Activated CD4-positive, alpha-beta T cell treated with anti-CD3 and anti-CD28 coated beads for 24 hours (primary cell): ENCODE measurements at places on chromosomes 11 and 22.

GRCh38 chr11:65432686-65433582, 10.3 kb downstream of the NEAT1 start:
- DNase-seq = no peak

GRCh38 chr11:69297787-69298266, 3.9 kb downstream of the MYEOV start:
- DNase-seq = no peak

DNA sequence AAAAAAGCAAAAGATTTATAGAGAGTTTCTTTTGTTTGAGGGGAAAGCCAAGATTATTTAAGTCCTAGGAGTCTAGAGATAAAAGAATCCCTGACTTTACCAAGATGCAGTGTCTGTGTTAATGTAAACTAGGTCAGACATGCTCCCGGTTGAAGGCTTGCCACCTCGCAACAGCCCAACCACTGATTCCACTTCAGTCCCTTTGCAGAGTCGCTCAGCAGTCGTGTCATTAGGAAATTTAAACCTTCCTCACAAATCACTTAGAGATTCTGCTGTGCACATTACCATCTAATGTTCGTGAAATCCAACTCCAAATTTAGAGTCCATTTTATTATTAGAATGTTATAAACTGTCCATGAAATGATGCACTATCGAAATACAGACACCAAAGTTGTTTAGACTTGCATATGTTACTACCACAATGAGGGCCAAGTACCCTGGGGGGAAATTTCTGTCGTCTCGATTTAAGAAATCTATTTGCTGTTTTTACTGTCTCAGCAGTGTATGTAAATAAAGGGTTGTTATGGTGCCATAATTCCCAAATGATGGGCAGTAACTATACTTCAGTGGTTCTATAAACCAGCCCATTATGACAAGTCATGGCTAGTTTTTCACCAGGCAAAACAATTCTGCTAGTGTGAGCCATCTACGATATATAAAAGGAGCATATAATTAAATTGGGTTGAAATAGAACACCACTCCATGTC, 101.4 kb upstream of the MTNR1B start:
- no peak for DNase-seq

DNA sequence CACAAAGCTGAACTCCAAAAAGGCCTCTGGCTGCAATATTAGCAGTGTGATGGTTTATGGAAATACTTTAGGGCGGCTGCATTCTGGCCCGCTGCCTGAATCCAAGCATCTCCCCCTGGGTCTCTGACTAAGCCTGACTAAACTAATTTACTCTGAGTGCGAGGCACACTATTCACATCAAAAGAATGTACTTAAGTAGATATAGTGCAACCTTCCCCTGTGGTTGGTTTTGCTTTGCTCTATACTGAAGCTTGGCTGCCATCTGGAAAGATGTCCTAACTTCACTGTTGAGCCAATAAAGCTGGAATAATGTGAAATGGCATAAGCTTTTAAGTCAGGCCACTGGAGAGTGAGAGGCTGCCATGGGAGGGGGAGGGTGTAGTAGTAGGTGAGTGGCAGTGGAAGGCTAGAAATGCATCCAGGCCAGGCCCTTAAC, 321.6 kb downstream of the AASDHPPT start:
- DNase-seq = no peak

GRCh38 chr11:66562907-66563583, 5.4 kb downstream of the CTSF start:
- no peak for DNase-seq

GRCh38 chr11:97158243-97158642, 768.4 kb downstream of the JRKL start:
- no peak for DNase-seq

DNA sequence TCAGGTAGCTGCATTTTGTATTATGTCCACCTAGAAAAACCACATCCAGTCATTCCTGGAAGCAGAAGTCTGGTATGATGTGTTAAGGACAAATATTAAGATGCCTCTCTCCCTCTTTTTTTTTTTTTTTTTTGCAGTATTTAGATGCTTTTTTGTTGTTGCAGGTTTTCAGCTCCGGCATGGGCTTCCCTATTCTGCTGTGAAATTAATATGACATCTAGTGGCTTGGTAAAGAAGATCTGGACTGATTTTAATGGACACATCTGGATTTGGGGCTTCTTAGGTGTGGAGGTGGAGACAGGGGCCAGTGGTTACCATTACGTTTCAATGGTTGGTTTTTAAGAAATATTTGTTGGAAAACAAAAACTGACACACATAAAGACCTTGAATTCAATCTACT, 47.5 kb upstream of the RASSF10 start:
- no peak for DNase-seq

DNA sequence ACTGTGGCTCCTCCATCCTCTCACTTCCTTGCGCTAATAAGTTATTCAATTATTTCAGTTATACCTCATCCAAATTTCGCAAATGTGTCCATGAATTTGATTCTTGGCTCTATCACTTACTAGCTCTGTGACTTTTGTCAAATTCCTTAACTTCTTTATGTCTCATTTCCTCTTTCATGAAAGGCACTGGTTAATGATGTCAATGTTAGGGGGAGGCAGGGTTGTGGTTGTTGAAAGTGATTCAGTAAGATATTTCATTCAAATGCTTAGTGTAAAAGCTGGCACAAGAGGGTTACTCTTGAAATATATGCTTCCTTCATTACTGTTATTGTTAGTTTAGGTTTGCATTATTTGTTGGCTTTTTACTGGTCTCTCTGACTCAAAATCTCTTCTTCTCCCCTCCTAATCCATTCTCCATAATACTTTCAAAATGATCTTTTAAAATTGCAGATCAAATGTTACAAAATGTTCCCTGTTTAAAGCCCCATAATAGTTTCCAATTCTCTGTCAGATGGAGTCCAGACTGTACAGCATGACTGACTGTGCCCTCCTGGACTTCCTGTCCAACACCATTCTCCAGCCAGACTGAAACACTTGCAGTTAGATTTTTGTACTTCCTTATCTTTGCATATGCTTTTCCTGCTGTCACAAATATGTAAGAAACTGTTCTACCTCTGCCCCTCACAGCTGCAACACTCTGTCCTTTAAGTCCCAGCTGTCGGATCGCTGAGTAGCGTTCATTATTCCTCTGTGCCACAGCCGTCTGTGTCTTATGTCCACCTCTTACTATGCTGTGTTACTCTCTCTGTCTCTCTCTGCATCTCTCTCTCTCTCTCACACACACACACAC, 510.6 kb upstream of the RAG2 start:
- DNase-seq = no peak

DNA sequence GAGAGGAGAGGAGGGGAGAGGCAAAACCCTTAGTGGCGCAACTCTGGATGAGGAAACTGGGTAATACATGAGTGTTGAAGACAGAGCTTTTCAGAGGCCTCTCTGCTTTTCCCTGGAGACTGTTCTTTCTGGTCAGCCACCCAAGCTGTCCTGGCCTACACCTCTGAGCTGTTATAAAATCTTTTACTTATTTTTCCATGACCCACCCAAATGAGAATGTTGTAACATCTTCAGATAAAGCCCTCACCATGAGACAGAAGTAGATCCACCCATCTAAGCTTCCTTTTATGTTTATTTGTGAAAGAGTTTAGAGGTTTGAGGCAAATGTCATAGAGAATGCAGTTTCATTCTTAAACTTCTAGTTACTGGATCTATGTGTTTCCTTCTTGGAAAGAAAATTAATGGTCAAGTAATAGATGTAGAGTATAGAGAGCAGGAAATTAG, 20.3 kb upstream of the APLP2 start:
- DNase-seq = no peak

DNA sequence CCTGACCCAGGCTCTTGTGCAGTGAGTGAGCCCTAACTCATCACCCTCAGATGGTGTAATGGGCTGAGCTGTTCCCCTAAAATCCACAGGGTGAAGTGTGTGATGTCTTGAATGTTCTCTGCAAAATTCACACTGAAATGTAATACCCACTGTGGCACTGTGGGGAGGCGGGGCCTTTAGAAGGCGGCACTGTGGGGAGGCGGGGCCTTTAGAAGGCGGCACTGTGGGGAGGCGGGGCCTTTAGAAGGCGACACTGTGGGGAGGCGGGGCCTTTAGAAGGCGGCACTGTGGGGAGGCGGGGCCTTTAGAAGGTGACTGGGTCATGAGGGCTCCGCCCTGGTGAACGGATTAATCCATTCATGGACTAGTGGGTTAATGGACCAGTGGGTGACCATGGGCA, 33.0 kb downstream of the CHID1 start:
- no peak for DNase-seq

GRCh38 chr11:29321293-29322132, 695.3 kb downstream of the KCNA4 start:
- DNase-seq = no peak

DNA sequence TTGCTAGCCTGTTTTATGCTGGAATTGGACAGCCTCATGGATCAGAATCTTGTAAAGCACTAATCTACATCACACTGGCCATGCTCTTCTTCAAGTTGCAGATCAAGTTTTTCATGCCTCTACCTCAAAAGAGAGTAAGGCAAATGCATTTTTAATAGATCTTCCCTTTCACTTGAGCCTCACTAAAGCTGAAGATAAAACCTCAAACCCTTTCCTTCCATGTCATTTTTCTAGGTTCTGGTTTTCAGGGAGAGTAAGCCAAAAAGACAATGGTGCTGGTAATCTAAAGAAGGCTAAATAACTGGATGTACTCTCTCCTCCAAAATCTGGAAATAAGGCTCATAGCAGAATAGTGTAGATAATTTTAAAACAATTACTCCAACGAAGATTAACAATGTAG, 28.3 kb downstream of the POU2AF1 start:
- DNase-seq = no peak

DNA sequence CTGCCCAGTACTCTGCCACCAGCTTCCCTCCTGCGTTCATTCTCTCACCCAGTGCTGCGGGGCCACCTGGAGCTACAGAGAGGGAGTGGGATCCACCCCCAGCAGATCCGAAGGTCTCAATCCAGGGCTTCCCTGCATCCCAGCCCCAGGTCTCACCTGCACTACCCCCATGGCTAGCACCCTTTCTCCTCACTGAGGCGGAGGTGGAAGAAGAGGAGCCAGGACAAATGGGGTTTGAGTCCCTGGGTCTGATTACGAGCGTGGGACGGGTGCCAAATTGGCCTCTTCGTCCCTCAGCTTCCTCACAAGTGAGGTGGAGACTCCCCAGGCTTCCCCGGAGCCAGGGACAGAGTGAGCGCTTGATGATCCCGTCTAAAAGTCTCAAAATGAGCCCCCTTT, 64.2 kb downstream of the NFAM1 start:
- DNase-seq = no peak

GRCh38 chr11:34893416-34893815, 22.8 kb downstream of the APIP start:
- no peak for DNase-seq

GRCh38 chr22:49585461-49586243, 242.0 kb downstream of the BRD1 start:
- DNase-seq = no peak

DNA sequence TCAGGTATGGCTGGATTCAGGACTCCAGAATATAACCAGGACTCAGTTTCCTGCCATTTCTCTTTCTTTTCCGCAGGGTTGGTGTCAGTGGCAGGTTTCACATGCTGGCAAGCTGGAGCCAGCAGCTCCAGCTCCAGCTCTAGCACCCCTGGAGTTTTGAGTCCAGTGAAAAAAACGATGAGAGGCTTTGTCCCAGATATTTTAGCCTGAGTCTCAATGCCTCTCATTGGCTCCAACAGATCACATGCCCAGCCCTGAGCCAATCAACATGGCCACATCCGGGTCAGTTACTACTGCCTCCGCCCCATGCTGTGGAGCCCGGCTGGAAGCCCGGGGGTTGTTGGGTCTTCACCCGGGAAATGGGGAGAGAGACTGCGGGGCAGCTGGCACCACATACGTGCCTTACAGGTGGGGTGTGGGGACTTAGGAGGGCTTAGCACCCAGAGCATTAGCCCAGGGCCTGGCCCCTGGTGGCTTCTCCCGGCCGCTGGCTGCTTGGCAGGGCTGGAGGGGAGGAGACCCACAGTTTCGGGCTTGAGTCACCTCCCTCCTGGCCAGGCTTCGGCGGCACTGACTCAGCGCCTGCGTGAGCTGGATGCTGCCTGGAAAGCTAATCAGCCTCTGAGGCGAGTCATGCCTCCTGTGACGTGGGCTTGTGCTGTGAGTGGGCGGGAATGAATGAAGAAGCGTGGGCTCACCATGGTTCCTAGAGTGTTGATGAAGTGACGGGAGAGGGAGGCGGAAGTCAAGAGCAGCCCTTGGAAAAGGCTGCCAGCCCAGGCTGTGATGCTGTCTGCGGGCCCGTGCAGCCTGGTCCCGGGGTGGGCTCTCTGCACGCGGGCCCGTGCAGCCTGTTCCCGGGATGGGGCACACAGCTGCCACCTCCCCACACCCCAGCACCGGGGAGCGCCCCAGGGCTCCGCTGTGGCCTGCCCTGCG, 15.3 kb upstream of the MRTFA start:
- DNase-seq = peak; percentile 69

GRCh38 chr11:69213964-69214363, 58.2 kb downstream of the SMIM38 start:
- DNase-seq = no peak

- DNase-seq = no peak
Measured at GRCh38 chr11:83437939-83438338, 151.8 kb upstream of the CCDC90B start.

GRCh38 chr11:128645968-128646367, 47.9 kb upstream of the FLI1 start:
- DNase-seq = no peak

GRCh38 chr22:36819112-36819511, 2.3 kb upstream of the PVALB start:
- no peak for DNase-seq

- no peak for DNase-seq
Measured at GRCh38 chr11:22677153-22677903, 10.9 kb downstream of the GAS2 start.

DNA sequence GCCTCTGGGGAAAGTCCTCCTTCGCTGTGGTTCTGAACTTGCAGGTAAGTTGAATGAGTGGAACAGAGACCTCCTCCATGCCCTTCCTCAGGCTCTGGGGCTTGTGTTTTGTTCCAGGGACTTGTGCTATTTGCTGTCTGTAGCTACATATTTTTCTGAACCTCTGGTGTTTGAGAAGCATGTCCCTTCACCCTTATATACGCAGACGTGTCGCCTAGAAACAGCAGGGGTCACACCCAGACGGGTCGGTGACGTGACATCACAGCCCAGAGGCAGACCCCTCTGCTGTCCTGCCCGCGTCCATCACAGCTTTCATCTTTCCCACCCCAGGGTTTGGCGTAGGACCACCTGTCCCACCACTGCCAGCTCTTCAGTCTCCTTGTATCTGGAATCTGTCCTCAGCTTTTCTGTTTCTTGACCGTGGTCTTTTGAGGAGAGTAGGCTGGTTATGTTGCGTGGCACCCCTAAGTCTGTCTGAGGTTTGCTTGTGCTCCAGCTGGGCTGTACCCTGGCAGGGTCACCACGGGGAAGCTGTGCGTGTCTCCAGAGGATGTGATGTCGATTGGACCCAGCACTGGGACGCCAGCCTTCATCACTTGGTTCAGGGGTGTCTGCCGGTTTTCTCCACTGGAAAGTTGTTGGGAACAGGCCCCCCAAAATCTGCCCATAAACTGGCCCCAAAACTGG, 13.4 kb upstream of the MUC5B start:
- DNase-seq = no peak

DNA sequence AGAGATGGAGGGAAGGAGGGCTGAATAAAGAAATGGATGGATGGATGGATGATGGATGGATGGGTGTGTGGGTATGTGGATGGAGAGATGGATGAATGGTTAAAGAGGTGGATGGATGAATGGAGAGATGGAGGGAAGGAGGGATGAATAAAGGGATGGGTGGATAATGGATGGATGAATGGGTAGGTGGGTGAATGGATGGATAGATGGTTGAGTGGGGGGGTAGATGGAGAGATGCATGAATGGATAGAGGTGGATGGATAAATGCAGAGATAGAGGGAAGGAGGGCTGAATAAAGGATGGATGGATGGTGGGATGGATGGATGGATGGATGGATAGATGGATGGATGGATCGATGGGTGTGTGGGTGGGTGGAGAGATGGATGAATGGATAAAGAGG, 71.6 kb downstream of the CDKN1C start:
- no peak for DNase-seq
